NCI-H1930 (cell line): ENCODE measurements at places on chromosomes 1 and 21.

GRCh38 chr1:216045400-216045799 lies 377.8 kb downstream of the USH2A start:
- DNase-seq, result no peak

GRCh38 chr1:234644928-234645327 lies 35.0 kb upstream of the IRF2BP2 start:
- DNase-seq, result no peak

GRCh38 chr1:41175546-41175945 lies 66.6 kb downstream of the SCMH1 start:
- DNase-seq, result no peak

DNA sequence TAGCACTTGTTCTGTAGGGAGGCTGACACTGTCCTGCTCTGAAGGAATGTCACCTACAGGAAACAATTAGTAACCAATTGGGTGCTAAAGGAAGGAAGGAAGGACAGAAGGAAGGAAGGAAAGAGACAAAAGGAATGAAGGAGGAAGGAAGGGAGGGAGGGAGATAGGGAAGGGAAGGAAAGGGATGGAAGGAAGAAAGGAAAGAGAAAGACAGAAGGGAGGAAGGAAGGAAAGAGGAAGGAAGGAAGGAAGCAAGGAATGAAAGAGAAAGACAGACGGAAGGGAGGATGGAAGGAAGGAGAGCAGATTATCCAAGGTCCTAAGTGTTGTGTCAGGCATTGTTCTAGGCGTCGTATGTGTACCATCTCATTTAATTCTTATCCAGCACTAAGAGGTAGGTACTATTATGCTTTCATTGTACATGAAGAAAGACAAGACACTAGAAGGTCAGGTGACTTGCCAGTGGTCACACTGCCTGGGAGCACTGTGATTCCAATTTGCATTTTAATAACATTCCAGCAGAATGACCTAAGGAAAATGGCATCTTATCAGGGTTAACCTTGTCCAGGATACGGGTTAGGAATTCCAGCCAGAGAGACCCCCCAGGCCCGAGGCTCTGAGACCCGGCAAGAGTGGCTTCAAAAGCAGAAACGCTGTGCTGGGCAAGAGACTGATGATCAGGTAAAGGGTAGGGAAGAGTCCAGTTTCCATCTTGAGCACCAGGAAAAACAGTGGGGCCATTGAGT lies 29.6 kb downstream of the CLIC6 start:
- no peak for DNase-seq

DNA sequence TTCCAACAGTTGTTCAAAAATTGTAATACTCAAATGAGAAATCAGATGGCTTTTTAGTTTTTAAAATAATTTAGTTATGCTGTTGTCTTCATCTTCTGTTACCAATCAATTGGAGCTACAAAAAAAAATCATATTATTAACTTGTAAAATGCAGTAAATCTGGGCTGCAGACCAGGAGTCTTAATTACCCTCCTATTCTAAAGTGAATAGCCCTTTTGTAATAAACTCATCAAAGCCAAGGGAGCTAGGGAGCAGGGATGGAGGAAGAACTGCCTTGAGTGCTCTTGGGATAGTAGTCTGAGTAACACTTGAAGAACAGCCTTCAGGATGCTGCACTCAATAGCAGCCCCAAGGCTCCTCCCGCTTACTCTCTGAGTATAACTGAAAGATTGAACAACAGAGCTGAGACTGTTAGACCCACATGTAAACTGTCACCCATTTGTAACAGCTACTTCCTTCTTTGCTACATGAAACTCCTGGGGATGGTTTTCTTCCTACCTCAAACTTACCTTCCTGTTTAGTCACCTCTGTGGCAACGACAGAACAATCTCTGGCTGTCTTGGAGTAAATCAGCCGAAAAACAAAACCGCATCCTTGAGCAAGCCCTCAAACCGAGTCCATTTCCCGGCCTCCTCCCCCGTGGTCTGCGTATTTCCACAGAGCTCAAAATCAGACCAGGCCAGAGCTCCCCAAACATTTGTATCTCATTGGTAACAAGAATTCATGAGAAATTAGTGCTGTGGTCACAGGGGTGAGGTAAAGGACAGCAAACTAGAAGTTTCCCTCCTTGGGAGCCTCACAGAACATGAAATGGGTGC lies 55.9 kb downstream of the CD58 start:
- DNase-seq, result no peak

- no peak for DNase-seq
These were observed 31.9 kb upstream of the IL19 start for GRCh38 chr1:206738370-206739366.
